ENCODE measurements at places on chromosomes 1 and 21.
A peak's percentile ranks its signal among the peaks of the same experiment; 100 is the strongest.

GRCh38 chr1:221711063-221711577 lies 30.8 kb downstream of the DUSP10 start:
- DNase-seq, result no peak

- DNase-seq, result peak; percentile 76
Measured at GRCh38 chr1:16055613-16056520, 12.3 kb downstream of the CLCNKB start.

GRCh38 chr1:88398338-88398737 lies 285.7 kb upstream of the PKN2 start:
- no peak for DNase-seq

- DNase-seq, result no peak
Measured at GRCh38 chr1:78234496-78234895, 188.7 kb downstream of the GIPC2 start.

- no peak for DNase-seq
Measured at GRCh38 chr1:76317299-76317900, 242.9 kb downstream of the ST6GALNAC3 start.

GRCh38 chr1:34591751-34592629 lies 162.9 kb upstream of the GJB5 start:
- no peak for DNase-seq

GRCh38 chr1:18893120-18893519 lies 9.2 kb downstream of the ALDH4A1 start:
- no peak for DNase-seq

- DNase-seq, result no peak
Measured at GRCh38 chr21:29205988-29206387, 75.5 kb downstream of the MAP3K7CL start.

DNA sequence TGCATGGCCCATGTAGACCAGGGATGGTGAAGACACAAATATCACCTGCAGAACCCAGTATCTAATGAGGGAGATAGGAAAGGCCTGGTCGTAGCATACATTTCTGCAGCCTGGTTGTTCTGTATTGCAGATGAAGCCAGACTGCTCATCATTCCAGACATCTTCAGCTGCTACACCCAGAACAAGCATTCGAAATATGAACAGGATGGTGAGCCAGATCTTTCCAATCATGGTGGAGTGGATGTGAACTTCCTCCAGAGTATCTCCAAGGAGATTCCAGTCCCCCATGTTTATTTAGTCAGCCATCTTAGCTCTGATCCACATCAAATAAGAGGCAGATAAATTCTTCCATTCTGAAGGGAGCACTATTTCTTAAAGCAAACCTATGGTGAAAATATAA lies 2.7 kb upstream of the MYCBP start:
- DNase-seq, result no peak

DNA sequence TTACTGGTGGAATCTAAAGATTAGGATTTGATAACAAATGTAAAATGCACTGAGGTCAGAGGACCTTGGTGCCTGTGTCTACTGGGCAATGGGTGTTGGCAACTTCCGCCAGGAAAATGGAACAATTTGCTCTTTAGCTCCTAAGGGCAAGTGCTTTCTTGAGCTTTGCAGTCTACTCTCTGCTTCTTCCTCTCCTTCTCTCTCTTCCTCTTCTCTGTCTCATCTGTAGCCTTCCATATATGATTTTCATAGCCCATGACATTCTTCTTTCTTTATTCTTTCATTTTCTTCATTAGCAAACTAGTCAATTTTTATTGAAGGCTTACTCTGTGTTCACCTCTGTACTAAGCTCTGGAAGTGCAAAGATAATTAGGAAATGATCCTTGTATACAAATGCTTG lies 35.5 kb downstream of the OVGP1 start:
- no peak for DNase-seq

- no peak for DNase-seq
Measured at GRCh38 chr1:204883405-204883804, 12.7 kb downstream of the NFASC start.

DNA sequence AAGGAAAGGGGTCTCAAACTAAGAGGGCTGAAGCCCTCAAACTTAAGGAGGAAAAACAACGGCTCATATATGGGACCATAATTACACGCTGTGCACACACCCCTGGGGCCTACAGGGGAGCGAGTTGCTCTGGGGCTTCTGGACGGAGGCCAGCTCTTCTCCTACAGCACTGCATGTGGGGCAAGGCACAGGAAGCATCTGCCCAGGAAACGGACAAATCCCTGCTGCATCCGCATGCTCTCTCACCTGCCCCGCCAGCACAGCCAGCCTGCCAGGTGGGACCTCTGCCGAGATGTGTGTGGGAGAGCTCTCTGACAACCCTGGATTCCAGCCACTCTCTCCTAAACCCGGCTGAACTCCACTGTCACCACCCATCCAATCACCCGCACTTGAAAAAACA lies 54.1 kb downstream of the MRPL37 start:
- DNase-seq, result no peak

DNA sequence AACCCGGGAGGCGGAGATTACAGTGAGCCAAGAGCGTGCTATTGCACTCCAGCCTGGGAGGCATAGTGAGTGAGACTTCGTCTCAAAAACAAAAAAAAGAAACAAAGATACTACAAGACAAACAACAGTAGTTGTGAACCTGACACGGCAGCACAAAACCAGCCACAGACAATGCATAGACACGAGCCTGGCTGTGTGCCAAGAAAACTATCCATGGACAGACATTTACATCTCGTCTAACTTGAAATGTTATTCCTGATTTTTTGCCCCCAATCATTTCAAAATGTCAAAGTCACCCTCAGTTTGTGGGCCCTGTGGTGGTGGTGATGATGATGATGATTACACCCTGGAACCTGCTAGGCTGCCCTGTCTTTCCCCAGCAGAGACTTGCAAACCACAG lies 6.3 kb downstream of the KLHL21 start:
- no peak for DNase-seq

DNA sequence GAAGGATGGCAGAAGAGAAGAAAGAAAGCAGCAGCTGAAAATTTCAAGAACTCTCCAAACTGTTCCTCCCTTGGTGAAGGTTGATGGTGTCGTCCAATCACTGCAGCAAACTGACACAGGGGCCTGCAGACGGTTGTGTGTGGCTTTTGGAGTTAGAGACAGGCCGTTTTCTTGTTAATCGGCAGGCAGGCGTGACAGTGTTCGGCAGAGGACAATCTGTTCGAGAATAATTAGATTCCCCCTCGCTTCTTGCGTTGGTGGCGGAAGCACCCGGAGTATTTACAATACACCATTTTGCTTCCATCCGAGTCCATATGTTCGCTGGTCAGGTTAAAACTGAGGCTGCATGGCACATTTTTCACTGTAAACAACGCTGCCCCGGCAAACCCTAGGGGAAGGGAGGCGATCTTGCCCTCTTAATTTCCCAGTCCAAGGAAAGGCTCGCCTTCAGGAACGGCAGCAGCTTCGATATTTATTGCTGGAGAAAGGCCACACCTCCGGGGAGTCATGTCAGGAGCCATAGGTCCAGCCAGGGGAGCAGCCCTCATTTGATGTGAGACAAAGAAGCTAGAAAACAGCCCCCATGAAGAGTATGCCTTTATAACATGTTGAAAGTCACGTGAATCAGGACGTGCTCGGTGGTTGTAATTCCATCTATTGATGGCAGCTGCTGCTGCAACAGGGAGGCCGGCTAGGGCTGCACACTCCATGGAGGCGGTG lies 360.1 kb downstream of the SMYD3 start:
- DNase-seq, result no peak

DNA sequence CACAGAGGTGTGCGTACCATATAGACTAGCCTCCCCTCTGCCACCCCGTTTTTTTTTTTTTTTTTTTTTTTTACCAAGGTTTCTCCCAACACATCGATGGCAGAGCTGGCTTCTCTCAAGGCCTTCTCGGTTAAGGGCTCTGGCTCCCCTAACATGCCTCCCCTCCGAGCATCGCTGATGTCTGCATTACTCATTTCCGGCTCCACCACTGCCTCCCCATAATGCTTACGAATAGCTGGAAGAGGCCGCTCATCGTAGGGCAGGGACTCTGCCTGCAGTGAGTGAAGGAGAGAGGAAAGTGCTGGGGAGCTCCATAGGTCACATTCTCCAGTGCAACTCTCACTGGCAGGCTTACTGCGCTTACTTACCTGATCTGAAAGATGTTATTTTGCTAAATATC lies 20.6 kb downstream of the CEP104 start:
- DNase-seq, result no peak

GRCh38 chr1:214451596-214451995 lies 99.8 kb downstream of the PTPN14 start:
- DNase-seq, result peak; percentile 77

DNA sequence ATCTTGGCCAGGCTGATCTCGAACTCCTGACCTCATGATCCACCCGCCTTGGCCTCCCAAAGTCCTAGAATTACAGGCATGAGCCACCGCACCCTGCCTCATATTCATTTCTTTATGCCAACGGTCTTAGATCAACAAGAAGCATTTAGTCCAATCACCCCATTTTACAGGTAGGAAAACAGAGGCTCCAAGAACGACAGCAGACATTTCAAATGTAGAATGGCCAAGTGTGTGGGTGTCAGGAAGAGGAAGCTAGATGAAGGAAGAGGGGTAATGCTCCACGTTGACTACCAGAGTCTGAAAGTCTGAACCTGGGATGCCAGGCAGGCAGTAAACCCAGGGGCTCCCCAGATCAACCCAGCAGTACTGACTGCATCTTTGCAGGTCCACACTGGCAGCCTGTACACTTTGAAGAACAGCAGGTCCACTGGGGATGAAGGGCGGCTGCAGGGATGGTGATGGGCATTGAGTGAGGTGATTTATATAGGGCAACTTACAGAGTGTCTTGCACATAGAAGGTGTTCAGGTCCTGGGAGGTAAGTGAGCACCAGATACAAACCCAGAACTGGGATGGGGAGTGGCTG lies 120.2 kb downstream of the EPHB2 start:
- no peak for DNase-seq

GRCh38 chr1:215845234-215845891 lies 278.3 kb downstream of the KCTD3 start:
- peak; percentile 92 for DNase-seq

DNA sequence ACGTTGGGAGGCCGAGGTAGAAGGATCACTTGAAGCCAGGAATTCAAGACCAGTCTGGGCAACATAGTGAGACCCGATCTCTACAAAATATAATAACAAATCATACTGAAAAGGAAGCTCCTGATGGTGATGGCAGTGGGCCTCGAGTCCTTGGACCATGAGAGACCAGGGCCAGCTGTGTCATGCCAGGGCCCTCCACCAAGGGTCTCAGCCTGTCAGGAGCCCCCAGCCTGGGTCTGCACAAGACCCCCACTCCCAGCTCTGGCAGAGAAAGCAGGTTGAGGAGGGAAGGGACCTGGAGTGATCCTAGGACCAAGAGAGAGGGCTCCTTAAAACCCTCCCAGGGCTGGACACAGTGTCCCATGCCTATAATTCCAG lies 6.7 kb upstream of the CTRC start:
- no peak for DNase-seq

DNA sequence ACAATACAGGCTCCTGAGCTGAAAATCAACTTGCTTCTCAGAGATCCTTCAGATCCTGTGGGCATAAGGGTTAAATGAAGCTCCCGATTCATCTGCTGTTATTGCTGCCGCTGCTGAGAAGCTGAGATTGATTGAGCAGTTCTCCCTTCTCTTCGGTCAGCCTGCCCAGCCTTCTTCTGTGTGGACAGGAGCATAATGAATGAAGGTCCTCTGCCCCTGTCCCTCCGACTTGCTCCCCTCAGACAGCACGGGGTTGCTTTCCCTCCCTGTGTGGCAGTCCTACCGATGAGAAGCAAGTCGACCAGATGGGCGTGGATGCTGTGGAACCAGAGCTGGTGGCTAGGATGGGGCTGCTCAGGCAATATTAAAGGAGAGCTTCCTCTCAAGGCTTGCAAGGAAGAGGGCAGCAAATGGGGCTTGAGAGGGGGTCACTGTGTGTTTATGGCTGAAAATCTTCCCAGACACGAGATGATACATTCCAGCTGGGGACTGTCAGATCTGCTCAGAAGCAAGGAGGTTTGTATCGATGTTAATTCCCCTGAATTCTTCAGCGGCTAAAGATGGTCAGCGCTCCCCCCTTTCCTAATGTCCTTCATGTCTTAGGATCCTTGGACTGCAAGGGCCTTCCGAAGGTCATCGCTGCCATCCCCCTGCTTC lies 63.9 kb upstream of the GOLT1A start:
- DNase-seq, result no peak

DNA sequence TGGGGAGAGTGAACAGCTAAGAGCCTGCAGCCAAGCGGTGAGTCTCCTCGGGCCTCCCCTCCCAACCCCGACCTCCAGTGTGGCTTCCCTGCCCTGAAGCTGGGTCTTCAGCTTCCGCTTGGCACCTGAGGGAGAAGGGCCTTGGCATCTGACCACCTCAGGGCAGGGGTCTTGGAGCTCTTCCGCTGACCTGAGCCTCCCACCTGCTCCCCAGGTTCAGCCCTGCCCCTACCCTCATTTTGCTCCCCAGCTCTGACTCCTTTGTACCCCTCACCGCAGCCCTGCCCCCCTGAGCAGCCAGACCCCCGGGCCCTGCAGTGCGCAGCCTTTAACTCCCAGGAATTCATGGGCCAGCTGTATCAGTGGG lies 4.9 kb downstream of the ADAMTSL4 start:
- DNase-seq, result no peak

DNA sequence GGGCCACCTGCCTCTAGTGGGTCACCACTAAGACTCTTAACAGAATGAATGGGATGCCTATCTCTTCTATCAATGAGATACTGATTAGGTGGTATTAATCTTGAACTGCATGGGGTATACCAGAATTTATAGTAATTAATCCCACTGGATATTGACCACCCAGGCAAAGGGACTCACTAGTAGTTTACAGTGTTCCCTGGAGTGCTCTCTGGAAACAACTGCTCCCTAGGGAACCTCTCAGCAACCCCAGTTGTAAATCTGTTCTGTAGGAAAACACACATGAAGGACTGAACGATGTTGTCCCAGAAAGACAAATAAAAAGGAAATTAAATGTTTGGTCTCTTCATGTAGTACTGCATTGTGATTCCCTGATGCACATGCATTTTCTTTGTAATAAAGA lies 430.5 kb downstream of the HLX start:
- no peak for DNase-seq

GRCh38 chr1:208112401-208112800 lies 131.8 kb downstream of the PLXNA2 start:
- no peak for DNase-seq

DNA sequence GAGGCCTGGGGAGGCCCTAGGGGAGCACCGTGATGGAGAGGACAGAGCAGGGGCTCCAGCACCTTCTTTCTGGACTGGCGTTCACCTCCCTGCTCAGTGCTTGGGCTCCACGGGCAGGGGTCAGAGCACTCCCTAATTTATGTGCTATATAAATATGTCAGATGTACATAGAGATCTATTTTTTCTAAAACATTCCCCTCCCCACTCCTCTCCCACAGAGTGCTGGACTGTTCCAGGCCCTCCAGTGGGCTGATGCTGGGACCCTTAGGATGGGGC lies 5.2 kb downstream of the ELF3 start:
- no peak for DNase-seq

Measured in fibroblast of lung (primary cell).